Activated CD4-positive, alpha-beta T cell treated with anti-CD3 and anti-CD28 coated beads, Interleukin-2, amount 50 U/mL, for 24 hours (primary cell): ENCODE measurements at places on chromosomes 4 and X.

DNA sequence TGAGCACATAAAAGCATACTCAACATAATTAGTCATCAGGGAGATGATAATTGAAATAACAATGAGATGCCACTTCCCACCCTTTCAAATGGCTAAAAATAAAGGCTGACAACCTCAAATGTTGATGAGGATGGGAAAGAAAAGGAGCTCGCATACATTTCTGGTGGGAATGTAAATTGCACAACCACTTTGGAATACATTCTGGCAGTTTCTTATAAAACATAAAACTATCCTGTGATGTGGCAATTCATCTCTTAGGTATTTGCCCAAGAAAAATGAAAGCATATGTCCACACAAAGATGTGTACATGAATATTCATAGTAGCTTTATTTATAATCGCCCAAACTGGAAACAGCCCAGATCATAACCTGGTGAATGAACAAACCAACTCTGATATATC is 687 bp upstream of the ZNF275 start:
- DNase-seq = no peak

GRCh38 chrX:1246816-1247215 is 21.8 kb upstream of the CSF2RA start:
- DNase-seq = peak; percentile 96

- no peak for DNase-seq
These were observed 178.4 kb upstream of the GALNT7 start for GRCh38 chr4:172989984-172990820.

- DNase-seq = no peak
These were observed 204.5 kb downstream of the NLGN4X start for GRCh38 chrX:6024204-6024603.

DNA sequence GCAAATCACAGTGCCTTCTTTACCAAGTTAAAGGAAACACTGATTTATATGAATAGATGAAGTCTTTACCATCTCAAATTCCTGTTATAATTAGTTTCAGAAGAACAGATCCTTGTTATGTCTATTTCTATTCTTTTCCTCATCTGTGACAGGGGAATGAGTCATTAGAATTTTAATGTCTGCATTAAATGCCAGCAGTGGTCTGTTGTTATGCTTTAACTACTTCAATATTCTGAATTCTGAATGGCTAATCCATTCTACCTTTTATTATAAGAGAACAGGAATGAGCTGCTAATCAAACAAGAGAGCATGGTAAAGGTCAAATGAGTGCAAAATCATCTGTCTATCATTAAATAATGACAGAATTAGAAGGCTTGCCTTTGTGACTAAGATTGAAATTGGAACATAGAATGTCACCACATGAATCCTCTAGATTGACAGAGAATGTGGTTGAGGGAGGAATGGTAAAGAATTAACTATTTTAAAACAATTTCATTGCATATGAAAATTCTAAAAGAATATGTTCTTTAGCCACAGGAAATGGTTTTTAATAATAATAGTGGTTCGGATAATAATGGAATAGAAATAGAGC is 935.5 kb downstream of the ADGRL3 start:
- no peak for DNase-seq

GRCh38 chrX:10071451-10072144 is 85.2 kb upstream of the CLCN4 start:
- DNase-seq = no peak
